GM12892 (cell line): ENCODE measurements at places on chromosomes 5 and 9.

- DNase-seq = no peak
Observed at GRCh38 chr5:139194486-139194885, 3.7 kb downstream of the SIL1 start.

GRCh38 chr5:167671176-167671575 lies 620.3 kb upstream of the WWC1 start:
- no peak for DNase-seq

GRCh38 chr9:105048331-105048730 lies 120.4 kb upstream of the ABCA1 start:
- DNase-seq = no peak

GRCh38 chr9:126626127-126626925 lies 12.6 kb downstream of the LMX1B start:
- DNase-seq = no peak

- DNase-seq = no peak
Observed at GRCh38 chr5:14995229-14995628, 123.7 kb upstream of the ANKH start.

DNA sequence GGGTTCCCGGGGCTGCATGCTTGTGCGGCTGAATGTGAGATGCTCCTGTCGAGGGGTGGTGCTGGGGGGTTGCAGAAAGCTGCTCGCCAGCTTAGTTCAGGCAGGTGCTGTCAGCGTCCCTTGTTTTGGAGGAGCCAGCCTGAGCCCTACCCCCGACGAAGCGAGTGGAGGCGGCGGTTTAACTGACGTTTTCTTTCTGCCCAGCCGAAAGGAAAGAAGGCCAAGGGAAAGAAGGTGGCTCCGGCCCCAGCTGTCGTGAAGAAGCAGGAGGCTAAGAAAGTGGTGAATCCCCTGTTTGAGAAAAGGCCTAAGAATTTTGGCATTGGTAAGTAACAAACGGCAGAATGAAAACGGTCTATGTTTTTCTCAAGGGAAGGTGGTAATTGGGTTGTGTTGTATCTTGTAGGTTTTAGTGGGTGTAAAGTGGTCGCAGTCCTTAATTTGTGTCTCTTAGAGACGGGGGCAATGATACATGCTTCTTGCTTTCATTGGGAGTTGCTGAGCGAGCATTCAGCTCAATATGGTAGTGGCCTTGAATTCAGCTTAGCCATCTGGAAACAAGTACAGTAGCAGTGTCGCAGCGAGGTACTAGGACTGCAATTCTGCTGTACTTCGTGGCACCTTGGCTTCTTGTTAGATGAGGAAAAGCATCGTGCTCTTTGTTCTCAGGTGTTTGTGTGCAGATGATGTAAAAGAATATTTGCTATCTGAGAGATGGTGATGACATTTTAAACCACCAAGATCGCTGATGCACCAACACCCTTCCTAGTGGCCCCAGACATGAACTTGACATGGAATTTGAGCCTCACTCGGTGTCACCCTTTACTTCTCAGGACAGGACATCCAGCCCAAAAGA lies 928 bp downstream of the RPL7A start:
- DNase-seq = no peak

DNA sequence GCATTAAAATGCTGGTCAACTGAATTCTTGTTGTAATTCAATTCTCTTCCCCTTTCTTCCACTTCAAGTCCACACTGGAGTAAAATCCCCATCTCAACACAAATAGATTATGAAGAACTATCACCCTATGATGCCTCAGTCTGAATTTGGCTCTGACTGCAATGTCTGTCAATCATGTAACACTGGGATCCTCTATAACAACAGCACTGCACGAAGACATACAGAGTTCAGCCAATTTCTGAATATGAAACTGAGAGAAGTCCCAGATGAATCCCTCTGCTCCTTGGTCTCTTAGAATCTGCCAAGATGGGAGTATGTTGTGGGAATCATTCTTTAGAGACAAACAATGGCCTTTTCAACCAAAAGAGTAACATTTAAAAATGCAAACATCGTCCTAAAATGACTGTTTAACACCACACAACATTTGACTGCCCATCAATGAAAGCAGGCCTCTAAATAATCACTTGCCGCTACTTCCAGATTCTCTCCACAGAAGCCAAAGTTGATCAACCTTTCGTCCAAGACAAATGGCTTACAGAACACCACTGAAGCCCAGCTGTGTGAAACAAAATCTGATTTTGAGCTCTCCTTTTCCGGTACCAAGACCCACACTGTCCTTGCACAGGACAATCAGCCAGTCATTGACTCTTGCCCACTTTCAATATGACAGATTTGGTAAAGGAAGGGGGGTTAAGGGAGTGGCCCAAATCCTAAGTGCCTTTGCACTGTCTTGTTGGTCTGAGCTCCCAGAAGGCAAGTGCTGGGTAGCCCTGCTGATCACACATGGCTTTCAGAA lies 258.0 kb downstream of the EBF1 start:
- DNase-seq = no peak

GRCh38 chr9:108443741-108444140 lies 412.0 kb downstream of the ACTL7B start:
- no peak for DNase-seq

DNA sequence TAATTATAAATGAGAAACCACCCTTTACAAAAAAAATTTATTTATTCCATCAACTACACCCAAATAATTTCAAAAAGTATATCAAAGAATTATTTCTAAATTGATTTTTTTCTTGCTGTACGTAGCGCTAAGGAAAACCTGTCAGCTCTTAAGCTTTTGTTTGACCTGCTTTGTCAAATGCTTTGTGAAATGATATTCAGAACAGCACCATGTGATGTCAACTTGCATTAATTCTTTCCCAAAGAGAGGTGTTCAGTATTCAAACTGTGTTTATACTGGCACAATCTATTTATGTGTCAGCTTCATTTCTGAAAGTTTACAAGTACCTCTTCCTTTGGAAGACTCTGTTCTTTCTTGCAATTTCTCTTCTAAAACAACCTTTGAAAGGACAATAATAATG lies 12.0 kb upstream of the ARSB start:
- no peak for DNase-seq

DNA sequence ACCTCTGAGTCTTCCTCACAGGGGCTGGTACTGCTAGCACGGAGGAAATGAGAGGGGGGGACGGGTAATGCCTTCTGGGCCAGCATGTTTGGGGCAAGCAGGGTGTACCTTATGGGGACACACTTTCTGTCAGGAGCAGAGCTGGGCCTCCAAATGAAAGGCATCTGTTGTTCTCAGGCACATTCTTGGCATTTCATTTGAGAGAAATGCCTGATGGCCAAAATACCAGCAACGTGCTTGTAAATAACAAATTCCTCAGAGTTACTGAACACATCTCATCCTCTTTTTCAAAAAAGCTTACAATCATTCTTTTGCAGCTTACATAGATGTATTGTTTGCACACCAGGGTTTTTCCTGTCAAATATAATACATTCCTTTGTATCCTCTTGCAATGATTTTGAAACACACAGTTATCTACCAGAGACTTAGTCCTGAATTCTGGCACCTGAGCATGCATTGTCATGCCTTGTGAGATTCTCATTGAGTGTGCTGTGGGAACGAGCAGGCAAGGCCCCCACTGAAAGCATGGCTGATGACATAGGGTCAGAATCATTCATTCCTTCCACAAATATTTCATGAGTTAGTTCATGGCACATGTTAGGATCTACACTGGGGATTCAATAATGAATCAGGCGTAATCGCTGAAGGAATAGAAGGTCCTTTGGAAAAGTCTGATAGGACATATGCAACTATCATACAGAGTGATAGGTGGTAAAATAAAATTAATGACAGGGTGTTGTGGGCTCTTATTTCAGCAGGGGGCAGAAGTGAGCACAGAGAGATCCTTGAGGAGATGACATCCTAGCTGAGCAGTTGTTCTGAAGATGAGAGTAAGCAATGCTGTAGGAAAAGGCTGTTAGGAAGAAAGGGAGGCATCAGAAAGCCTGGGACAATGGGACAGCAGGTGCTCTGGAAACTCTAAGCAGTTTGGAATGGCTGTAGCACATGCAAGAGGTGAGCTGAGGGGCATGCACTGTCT lies 260.9 kb upstream of the TUT7 start:
- DNase-seq = no peak

DNA sequence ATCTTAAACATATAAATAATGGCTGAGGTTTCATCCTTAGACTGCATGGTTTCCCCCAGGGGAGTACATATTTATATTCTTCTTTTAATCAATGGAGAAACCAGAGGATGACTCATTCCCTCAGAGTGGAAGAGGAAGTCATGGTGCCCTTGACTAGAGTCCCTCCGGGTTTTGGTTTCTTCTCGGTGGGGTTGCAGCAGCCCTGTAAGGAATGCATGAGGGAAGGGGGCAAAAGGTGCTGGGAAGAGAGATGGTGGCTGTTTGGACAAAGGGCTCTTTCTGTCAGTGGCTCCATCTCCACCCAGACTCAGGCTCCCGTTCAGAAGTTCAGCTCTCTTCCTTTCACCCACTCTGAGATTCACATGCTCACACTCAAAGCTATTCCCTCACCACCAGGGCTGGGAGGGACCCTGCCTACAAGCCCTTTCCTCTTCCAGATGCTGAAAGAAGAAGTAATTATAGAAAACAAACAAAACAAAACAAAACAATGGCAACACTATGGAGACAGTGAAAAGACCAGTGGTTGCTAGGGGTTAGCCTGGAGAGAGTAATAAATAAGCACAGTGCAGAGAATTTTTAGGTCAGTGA lies 129.8 kb upstream of the IL12B start:
- no peak for DNase-seq

DNA sequence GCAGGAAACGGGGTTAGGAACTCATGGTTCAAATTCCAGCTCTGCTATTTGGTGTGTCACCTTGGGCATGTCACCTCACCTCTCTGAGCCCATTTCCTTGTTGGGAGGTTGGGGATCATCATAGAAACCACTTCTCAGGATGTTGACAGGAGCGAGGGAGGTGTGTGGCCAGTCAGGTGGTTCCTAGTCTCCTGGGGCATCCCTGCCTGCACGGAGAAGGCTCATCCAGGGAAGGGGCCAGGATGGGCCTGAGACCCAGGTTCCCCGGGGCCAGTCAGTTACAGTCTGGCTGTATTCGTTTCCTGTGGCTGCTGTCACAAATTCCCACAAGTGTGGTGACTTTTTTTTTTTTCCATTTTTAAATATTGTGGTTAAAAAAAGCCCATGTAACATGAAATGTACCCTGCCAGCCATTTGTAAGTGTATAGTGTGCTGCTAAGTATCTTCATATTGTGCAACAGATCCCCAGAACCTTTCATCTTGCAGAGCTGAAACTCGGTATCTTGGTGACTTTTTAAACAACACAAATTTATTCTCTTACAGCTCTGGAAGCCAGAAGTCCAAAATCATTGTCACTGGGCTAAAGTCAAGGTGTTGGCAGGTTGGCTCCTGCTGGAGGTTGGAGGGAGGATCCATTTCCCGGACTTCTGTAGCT lies 78.7 kb upstream of the UNC5A start:
- no peak for DNase-seq

- peak; percentile 5 for DNase-seq
Observed at GRCh38 chr9:84667571-84668195, 1.8 kb upstream of the NTRK2 start.

DNA sequence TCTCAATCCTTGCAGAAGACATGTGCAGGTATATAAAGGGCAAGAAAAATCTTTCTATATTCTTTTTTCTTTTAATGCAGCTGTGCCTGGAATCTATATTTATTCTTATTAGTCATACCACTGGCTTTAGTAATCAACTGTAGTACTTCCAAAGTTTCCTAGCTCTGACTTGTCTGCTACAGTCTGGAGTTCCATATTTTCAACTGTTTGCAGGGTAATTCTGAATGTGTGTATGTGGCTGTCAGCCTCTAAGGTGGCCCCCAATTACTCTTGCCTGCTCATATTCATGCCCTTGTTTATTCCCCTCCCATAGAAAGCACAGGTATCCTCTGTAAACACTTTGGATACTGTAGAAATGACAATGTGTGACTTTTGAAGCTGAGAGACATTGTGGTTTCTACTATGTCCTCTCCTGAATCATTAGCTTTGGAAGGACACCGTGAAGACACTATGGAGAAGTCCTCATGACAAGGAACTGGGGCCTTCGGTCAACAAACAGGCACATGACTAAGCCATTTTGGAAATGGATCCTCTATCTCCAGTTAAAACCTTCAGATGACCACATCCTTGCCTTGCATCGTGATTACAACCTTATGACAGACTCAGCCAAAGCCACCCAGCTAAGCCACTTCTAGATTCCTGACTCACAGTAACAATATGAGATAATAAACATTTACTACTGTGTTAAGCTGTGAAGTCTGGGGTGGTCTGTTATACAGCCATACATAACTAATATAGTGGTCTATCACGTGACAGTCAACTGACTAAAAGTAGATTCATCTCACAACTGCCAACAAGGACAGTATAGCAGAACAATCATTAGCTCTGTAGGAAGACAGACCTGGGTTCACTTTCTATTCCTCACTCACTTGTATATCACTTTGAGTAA lies 49.5 kb upstream of the SUSD1 start:
- no peak for DNase-seq

DNA sequence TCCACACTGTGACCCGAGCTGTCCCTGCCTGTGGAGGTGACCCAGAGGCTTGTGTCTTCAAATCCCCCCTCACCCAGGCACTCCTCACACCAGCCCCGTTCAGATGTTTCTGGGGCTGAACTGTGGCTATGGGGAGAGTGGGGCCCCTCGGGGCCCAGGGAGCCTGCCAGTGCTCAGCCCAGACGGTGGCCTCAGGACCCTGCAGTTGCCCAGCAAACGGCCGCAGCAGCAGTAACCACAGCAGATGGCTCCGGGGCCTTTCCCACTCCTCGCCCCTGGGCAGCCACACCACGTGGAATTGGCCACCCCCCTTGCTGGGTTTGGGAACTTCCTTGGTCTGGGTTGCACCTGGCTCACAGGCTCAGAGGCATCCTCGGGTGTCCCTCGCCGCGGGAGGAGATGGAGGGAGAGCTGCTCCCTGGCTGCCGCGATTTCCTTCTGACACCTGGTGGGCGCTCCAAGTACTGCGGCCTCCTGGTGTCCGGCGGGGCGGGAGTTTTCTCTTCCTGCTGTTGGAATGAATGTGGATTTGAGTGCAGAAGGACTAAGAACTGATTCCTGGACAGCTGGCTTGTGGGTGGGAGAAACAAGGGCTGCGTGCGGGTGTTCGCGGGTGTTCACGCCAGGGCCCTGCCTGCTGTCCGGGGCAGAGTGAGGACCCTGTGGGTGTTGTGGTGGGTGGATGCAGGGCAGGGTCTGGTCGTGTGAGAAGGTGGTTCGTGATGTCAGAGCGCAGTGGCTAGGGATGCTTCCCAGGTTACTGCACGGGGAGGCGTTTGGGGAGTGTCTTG lies 97.5 kb downstream of the COL5A1 start:
- DNase-seq = no peak

DNA sequence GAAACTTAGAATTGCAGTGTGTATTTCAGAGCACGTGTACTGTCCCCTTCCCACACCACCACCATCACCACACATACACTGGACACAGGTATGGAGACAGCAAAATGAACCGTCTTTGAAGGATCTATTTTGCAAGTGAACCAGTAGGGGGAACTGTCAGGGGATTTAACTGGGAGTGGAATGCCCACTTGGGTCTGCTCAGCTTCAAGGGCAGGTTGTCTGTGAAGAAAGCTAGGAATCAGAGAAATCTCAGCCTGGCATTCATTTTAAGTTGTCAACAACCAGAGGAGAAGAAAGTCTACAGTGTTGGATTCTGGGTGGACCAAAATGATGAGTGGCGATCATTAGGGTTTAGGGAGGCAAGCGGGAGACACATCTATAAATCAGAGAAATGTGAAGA lies 147.0 kb downstream of the DCP2 start:
- no peak for DNase-seq

GRCh38 chr9:32292611-32293010 lies 91.8 kb upstream of the ACO1 start:
- no peak for DNase-seq
